ENCODE measurements at places on chromosomes 3 and 15.

GRCh38 chr15:80568876-80569605 lies 126.1 kb upstream of the ABHD17C start:
- no peak for DNase-seq

- no peak for DNase-seq
These were observed 28.3 kb downstream of the IL12A start for GRCh38 chr3:160016972-160017371.

DNA sequence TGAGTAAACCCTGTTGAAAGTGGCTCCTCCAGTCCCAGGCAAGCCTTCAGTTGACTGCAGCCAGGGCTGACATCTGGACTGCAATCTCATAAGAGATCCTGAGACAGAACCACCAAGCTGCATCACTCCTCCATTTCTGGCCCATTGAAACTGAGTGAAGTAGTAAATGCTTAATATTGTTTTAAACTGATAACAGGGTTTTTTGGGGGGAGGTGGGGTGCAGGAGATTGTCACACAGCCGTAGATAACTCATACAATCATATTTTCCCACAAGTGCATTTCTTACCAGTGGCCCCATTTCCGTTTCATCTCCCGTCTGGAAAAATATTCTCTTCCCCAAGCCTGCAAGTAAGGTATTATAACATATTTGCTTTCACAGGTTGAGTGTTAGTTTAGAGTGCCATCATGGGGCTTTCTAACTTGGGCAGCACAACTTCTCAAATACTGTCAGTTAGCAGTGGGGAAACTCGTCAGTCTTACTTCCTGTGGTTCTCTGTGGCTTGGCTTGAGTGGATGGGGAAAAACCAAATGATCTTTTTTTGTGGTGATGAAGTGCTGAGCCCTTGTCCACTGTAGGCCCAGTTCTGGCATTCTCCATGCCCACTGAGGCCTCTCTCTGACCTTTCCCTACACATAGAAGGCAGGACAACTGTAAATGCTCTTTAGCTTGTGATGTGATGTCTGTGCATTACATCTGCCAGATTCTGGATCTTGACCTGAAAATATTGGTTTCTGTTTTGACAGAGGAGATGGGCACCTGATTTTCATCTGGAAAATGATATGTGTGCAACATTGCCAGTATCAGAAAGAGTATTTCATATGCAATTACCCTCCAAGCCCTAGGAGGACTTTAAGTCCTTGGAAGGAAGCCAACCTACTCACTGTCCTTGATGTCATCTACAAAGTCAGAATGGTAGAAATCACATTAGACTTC lies 90.1 kb upstream of the BHLHE40 start:
- DNase-seq = no peak

- DNase-seq = no peak
These were observed 47.3 kb downstream of the AQP9 start for GRCh38 chr15:58185439-58185838.

- no peak for DNase-seq
These were observed 878 bp upstream of the TLR9 start for GRCh38 chr3:52226229-52226817.

DNA sequence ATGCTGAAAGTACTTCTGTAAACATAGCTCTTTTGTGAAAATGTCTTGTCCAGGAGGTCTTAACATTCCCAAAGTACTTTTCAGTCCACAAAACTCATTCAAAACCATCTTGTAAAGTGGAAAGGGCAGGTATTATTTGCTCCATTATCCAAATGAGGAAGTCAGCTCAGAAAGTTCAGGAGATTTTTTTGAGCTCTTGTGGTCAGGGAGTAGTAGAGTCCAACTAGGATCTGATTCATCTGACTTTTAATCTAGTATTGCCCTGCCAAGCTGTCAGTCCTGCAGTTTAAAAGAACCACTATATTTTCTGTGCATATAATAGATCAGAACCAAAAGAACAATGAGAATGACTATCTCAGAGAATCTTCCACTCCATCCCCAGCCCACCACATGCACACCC lies 83.5 kb downstream of the FOXB1 start:
- DNase-seq = no peak

GRCh38 chr15:85926834-85927233 lies 132.1 kb upstream of the KLHL25 start:
- DNase-seq = no peak

DNA sequence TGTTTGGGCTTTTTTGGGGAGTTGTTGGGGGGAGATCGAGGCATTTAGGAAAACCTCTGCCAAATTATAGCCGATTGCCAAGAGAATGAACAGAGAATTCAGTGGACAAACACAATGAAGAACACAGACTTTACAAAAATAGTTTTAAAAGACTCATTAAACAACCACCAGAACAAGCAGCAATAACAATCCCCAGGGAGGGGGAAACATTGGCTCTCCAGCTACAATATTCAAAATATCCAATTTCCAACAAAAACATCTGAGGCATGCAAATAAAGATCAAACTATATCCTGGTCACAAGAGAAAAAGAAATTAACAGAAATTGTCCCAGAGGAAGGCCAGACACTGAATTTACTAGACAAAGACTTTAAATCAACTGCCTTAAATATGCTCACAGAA lies 24.5 kb upstream of the ANKRD28 start:
- DNase-seq = no peak

GRCh38 chr3:77081240-77081661 lies 41.4 kb downstream of the ROBO2 start:
- DNase-seq = no peak

GRCh38 chr3:12959838-12960378 lies 113.3 kb downstream of the IQSEC1 start:
- DNase-seq = no peak
